ENCODE measurements at places on chromosomes 4 and X.

- no peak for DNase-seq
Observed at GRCh38 chr4:25421816-25422525, 44.9 kb downstream of the ANAPC4 start.

GRCh38 chr4:103478734-103479133, 241.1 kb downstream of the TACR3 start:
- DNase-seq: no peak

GRCh38 chr4:88675543-88675942, 22.1 kb downstream of the NAP1L5 start:
- DNase-seq: no peak

DNA sequence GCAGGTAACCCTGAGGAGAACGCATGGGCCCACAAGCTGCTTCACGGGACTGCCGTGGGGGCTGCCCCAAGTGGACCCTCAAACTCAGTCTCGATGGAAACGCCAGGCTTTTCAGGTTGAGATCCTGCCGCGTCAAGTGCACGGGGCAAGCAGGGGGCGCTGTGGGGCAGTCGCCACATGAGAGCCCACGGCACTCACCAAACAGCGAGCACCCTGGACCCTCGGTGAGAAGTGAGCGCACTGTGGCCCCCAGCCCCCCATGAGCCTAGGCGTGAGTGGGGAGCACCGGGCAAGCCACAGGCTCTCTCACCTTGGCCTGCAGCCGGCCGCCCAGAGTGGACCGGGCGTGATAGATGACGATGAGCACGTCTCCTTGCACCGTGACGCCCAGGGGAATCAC, 50.9 kb upstream of the CPLX1 start:
- DNase-seq: no peak

GRCh38 chr4:107546638-107547037, 173.4 kb downstream of the PAPSS1 start:
- no peak for DNase-seq

GRCh38 chr4:187276736-187277408, 553.2 kb upstream of the FAT1 start:
- no peak for DNase-seq

- DNase-seq: no peak
Observed at GRCh38 chrX:5916945-5917344, 311.7 kb downstream of the NLGN4X start.

DNA sequence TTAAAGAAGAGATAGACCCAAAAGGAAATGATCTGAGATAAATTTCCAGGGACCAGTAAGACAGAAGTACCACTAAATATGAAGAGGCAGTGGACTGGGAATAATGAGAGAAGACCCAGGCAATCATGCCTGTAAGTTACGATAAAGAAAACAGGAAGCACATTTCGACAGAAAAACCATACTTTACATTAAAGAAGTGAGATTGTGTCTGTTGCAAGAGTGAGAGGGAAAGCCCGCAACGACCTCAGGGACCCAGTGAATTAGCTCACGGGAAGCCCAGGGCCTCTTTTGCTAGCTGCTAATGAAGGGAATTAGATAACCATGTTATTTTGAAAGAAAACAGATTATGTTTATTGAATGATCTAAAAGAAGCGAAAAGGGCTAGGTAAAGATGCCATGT, 28.9 kb upstream of the ACSL1 start:
- peak; percentile 34 for DNase-seq

GRCh38 chr4:67091673-67092072, 453.6 kb downstream of the CENPC start:
- DNase-seq: no peak
